ENCODE measurements at places on chromosomes 11 and 22.

GRCh38 chr22:46721501-46722085 lies 16.5 kb downstream of the CERK start:
- no peak for DNase-seq

- no peak for DNase-seq
Measured at GRCh38 chr11:9071692-9072091, 19.7 kb downstream of the SCUBE2 start.

DNA sequence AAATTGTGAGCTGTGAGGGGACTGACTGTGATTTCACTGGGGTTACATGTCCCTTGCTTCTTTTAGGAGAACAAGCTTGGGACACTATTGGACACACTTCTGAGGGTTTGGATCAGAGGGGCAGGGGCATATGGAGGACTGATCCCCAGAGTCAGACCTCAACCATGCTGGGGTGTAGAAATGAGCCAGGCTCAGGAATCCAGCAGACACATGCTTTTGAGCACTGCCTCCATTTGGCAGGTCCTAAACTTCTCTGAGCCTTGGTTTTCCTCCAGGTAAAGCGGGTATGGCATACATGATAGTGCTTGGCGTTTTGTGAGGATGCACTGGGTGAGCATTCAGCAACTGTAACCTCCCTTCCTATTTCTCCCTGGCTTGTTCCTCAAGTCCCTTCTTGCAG lies 74.7 kb downstream of the ADAMTS15 start:
- no peak for DNase-seq

- no peak for DNase-seq
Measured at GRCh38 chr22:44312766-44313165, at the start of gene SHISAL1. Gene SHISAL1 (minus strand): TSS chr22:44312951. CDS start chr22:44300945, 12,006 bp downstream.
